ENCODE measurements at places on chromosomes 7 and 10. TPM values are rescaled to one million over a fixed set of nuclear protein-coding genes. Genes with fewer than 3 reads are reported as not detected.

DNA sequence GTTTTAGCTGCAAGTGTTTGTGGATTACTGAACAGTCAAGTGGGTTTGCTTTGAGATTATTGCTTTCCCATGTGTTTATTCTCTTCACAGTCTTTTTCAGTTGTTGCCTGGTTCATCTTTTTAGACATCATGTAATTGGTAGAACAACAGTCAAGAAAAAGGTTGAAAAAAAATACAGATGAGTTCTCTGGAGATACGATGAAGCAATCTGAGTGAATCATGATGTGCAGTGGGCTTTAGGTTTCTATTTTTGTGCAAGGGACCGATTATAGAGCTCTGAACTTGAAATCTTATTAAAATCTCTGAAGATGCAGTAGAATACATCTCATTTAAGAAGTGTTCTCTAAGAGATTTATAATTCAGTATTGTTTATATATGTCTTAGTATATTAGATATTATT, 145.7 kb downstream of the SDK1 start:
- H3K27ac ChIP-seq: no peak overlapping the region
- H3K36me3 ChIP-seq: no peaks in the 10 kb centered on the region

GRCh38 chr10:23325132-23325531, 19.5 kb downstream of the C10orf67 start:
- no peak for DNase-seq
- peaks cover 7% of the 10 kb centered on the region for H3K27me3 ChIP-seq

The SUN3 gene
- not detected for total RNA-seq

The H2BK1 gene
- not detected for total RNA-seq

Measured in activated T-helper 1 cell treated with anti-CD3 and anti-CD28 coated beads, Interleukin-12 subunit alpha, Interleukin-12 subunit beta, Interleukin-2, Interleukin-4 antibody, amounts not matched to agents 30 ng/mL and 10 ng/mL and 1 ng/mL, durations not matched to agents 14 hours and 24 hours and 36 hours (primary cell).